ENCODE measurements at places on chromosomes 4 and X. TPM values are rescaled to one million over a fixed set of nuclear protein-coding genes. Genes with fewer than 3 reads are reported as not detected.
A peak's percentile ranks its signal among the peaks of the same experiment; 100 is the strongest.

- peak overlapping the region; percentile 58 for H3K27ac ChIP-seq
- H3K36me3 ChIP-seq = peaks cover 39% of the 10 kb centered on the region
- H3K4me1 ChIP-seq = peaks cover 63% of the 10 kb centered on the region
- no peak for DNase-seq
Observed at GRCh38 chr4:75658876-75659275, 14.3 kb downstream of the G3BP2 start.

- no peaks in the 10 kb centered on the region for H3K4me1 ChIP-seq
- DNase-seq = no peak
- H3K27me3 ChIP-seq = peaks cover 3% of the 10 kb centered on the region
- H3K36me3 ChIP-seq = no peaks in the 10 kb centered on the region
Observed at GRCh38 chr4:36446275-36446674, 164.9 kb downstream of the DTHD1 start.

DNA sequence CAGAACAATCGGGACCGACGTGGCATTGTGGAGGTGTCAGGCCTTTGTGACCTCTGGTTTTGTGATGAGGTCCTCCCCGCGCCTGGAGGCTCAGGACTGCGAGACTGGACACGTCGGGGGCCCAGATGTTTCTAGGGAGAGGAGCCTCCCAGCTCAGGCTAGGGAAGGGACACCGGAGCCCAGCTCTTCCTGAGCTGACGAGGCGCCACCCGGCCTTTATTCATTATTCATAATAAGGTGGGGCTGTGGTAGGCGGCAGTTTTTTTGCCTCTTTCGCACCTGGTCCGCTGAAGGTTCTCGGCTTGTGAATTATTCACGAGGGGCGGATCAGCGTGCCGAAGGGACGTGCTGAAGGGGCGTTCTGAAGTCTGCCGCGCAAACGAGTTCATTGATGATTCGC, 2.3 kb upstream of the UBA1 start:
- peaks cover 26% of the 10 kb centered on the region for H3K4me1 ChIP-seq
- H3K27ac ChIP-seq = peak overlapping the region; percentile 95
- H3K36me3 ChIP-seq = peaks cover 9% of the 10 kb centered on the region
- no peaks in the 10 kb centered on the region for H3K27me3 ChIP-seq

DNA sequence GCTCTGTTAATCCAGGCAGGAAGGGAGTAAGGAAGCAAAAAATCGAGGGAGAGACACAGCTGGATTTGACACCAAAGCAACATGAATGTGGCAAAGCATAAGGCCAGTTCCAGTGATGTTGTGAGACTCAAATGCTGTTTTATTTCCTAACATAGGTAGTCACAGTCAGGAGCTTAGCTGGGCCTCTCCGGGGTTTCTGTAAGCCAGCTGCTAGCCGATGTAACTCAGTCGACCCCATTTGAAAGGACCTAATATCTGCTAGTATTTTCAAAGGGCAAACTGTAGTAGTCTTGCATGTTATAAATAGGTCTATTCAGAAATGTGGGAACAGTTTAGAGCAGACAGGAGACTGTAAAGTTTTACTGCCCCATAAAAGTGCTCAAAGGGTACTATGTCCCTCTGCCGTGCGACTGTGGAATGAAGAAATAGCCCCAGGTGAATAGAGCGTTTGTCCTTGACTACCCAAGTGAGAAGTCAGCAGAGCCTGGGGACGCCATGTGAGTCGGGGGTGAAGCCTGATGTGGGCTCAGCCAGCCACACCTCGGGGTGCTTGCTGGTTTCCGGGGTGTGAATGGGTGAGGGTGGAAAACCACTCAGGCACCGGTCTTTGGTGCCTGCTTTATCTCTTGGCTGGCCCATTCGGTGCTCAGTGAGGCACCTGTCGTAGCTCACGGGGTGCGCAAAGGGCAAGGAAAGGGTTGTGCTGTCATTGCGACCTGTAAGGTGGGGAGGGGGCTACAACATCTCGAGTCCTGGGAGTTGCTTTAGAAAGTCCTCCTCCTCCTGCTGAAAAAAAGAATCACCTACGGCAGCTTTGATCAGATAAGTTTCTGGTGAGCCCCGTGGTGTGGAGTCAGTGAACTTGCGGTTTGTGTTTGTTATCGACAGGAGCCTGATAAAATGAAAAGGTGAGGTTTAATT, 745 bp downstream of the TRIM2 start:
- peaks cover 16% of the 10 kb centered on the region for H3K4me1 ChIP-seq
- no peaks in the 10 kb centered on the region for H3K36me3 ChIP-seq
- no peak overlapping the region for H3K27ac ChIP-seq
- peak overlapping the region; percentile 40 for H3K4me3 ChIP-seq

GRCh38 chrX:39971760-39972159, 126.0 kb downstream of the BCOR start:
- peaks cover 2% of the 10 kb centered on the region for H3K27me3 ChIP-seq
- H3K27ac ChIP-seq = no peak overlapping the region
- H3K36me3 ChIP-seq = peaks cover 3% of the 10 kb centered on the region
- peaks cover 7% of the 10 kb centered on the region for H3K4me1 ChIP-seq
- no peak overlapping the region for H3K4me3 ChIP-seq
- DNase-seq = no peak

GRCh38 chrX:118199997-118200396, 83.4 kb upstream of the KLHL13 start:
- H3K4me1 ChIP-seq = no peaks in the 10 kb centered on the region
- H3K27me3 ChIP-seq = peaks cover 2% of the 10 kb centered on the region
- H3K27ac ChIP-seq = no peak overlapping the region
- H3K36me3 ChIP-seq = no peaks in the 10 kb centered on the region
- H3K4me3 ChIP-seq = no peak overlapping the region
- no peak for DNase-seq

- H3K36me3 ChIP-seq = no peaks in the 10 kb centered on the region
- H3K4me3 ChIP-seq = no peak overlapping the region
- DNase-seq = no peak
Observed at GRCh38 chr4:148847544-148848255, 405.5 kb upstream of the NR3C2 start.

GRCh38 chr4:68447201-68447600, at the start of gene TMPRSS11E:
Gene TMPRSS11E, plus strand, starts transcription at chr4:68447463. Its CDS starts 50 bp downstream, at chr4:68447513.
- no peaks in the 10 kb centered on the region for H3K27me3 ChIP-seq
- no peak within 1 kb of the TSS for H3K27ac ChIP-seq
- H3K4me3 ChIP-seq = no peak within 1 kb of the TSS
- peaks cover 2% of the 10 kb centered on the region for H3K36me3 ChIP-seq
- H3K4me1 ChIP-seq = peaks cover 25% of the 10 kb centered on the region

- H3K27ac ChIP-seq = no peak overlapping the region
- no peaks in the 10 kb centered on the region for H3K27me3 ChIP-seq
- no peaks in the 10 kb centered on the region for H3K4me1 ChIP-seq
- DNase-seq = no peak
- no peak overlapping the region for H3K4me3 ChIP-seq
Observed at GRCh38 chr4:33883111-33883510, 2361.2 kb downstream of the ARAP2 start.

DNA sequence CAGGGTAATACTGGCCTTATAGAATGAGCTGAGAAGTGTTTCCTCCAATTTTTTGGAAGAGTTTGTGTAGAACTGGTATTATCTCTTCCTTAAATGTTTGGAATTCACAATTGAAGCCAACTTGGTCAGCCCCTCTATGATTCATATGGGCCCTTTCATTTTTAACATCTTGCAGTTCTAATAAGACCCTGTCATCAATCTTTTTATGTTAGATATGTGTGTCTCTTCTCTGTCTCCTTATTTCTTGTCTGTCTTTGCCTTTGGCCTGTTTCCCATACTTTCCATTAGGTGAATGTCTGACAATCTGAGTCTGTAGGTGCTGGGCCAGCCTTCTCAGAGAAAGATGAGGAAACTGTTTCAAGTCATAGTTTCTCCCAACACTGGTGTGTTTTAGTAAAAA, 88.7 kb downstream of the SLC16A2 start:
- no peak overlapping the region for H3K27ac ChIP-seq
- H3K27me3 ChIP-seq = no peaks in the 10 kb centered on the region
- no peaks in the 10 kb centered on the region for H3K36me3 ChIP-seq
- H3K4me3 ChIP-seq = no peak overlapping the region
- no peaks in the 10 kb centered on the region for H3K4me1 ChIP-seq

GRCh38 chr4:59175617-59176016, 2024.5 kb upstream of the ADGRL3 start:
- no peak for DNase-seq
- no peak overlapping the region for H3K4me3 ChIP-seq
- H3K27ac ChIP-seq = no peak overlapping the region

- no peak overlapping the region for H3K4me3 ChIP-seq
- no peak overlapping the region for H3K27ac ChIP-seq
- no peaks in the 10 kb centered on the region for H3K27me3 ChIP-seq
- no peak for DNase-seq
- H3K36me3 ChIP-seq = peaks cover 4% of the 10 kb centered on the region
- peaks cover 24% of the 10 kb centered on the region for H3K4me1 ChIP-seq
Observed at GRCh38 chr4:109645874-109646710, 57.2 kb downstream of the CASP6 start.

DNA sequence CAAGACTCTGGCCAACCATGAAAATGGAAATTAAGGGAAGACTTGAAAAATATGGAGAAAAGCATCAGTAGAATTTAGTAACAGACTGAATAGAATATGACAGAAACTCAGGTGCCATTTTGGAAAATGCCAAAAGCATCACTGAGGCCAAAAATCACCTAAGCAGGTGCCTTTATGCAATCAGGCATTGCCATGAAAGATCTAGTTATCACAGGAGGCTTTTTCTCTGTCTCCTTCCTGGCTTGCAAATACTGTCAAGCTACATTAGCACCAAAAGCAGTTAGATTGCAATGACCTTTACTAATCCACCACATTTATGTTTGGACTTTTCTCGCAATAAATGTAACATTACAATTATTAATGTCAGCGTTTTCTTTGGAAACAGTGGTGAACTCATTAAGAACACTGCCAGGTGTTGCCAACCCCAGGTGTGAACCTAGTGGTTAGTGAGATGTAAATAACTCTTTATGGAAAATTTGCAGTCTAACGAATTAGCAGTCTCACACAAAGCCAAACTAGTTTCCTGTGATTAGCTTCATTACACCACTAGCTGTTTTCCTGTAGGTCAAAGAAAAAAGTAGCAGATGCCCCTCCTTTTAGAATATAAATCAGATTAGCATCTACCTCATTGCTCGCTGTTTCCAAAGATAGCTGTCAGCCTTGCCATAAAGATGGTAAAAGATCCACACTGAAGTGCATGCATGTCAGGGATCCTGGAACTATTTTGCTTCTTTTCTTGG, 1568.4 kb upstream of the TENM3 start:
- no peaks in the 10 kb centered on the region for H3K4me1 ChIP-seq
- DNase-seq = no peak
- peaks cover 2% of the 10 kb centered on the region for H3K27me3 ChIP-seq
- no peaks in the 10 kb centered on the region for H3K36me3 ChIP-seq
- H3K27ac ChIP-seq = no peak overlapping the region

DNA sequence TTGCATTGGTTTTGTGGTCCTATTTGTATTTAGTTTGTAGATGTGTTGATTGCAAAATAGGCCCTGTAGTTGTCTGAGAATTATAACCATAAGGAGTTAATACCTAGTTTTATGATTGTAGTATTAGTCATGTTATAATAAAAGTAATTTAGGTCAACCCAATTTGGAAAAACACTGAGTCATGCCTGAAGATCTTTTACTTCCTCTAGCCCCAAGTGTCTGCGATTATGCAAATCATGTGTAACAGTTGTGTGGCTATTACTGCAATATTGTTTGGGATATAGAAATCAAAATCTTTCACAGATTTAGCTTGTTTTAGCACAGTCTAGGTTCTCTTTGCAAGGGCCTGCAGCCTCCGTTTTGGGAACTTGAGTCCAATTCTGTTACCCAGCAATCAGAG, 12.6 kb downstream of the SRD5A3 start:
- no peak overlapping the region for H3K27ac ChIP-seq
- peaks cover 5% of the 10 kb centered on the region for H3K4me1 ChIP-seq
- H3K27me3 ChIP-seq = no peaks in the 10 kb centered on the region
- peaks cover 7% of the 10 kb centered on the region for H3K36me3 ChIP-seq

DNA sequence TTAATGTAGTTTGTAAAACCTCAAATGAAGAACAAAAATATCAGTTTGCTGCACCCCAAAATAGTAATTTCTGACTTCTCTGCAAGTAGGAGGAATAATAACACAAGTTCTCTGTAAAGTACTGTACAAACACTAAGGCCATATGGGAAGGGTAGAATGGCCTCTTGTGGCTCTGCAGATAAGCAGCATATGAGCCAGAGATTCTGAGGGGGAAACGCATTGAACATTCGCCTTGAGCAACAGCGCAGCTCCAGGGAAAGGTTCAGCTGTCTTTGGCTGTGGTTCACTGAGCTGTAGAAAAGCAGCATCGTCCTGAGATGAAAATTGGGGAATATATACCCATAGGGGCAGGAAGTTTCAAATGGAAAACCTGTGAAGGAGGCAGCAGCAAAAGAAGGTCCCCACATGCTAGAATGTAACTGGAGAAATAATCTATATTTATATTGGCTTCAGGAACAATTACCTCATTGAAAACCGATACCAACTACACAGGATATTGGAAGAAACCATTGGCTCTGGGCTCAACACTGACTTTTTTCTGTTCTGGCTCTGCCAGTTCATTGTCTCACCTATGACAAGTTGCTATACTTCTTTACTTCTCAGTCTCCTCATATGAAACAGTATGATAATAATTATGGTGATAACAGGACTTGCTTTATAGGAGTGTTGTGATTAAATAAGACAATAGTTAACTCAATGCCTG, 357.6 kb upstream of the CPEB2 start:
- no peaks in the 10 kb centered on the region for H3K36me3 ChIP-seq
- H3K27ac ChIP-seq = no peak overlapping the region
- no peaks in the 10 kb centered on the region for H3K4me1 ChIP-seq
- DNase-seq = no peak
- H3K27me3 ChIP-seq = no peaks in the 10 kb centered on the region

DNA sequence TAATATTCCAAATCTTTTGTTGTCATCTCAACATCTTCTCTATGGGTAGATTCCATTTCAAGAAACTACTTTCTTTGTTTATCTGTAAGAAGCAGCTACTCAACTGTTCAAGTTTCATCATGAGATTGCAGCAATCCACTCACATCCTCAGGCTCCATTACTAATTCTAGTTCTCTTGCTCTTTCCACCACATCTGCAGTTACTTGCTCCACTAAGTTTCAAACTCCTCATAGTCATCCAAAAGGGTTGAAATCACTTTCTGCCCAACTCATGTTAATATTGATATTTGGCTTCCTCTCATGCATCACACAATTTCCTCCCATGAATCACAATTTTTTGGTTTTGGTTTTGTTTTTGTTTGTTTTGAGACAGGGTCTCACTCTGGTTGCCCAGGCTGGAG, 35.7 kb downstream of the ADH5 start:
- no peaks in the 10 kb centered on the region for H3K27me3 ChIP-seq
- peak overlapping the region; percentile 60 for H3K27ac ChIP-seq
- no peak overlapping the region for H3K4me3 ChIP-seq

FAM13A gene
- 10.5 TPM for total RNA-seq

ADH1A gene
- not detected for total RNA-seq

NLRP2B gene
- not detected for total RNA-seq

MRPS18C gene
- 60.4 TPM for total RNA-seq

NLGN3 gene
- total RNA-seq = 1.9 TPM

IL2 gene
- 1.4 TPM for total RNA-seq

USP26 gene
- total RNA-seq = not detected
